Suprapubic skin (tissue), 4 donors: ENCODE measurements at places on chromosomes 13 and 19. TPM values are rescaled to one million over a fixed set of nuclear protein-coding genes. Genes with fewer than 3 reads are reported as not detected.

The STARD13 gene
- 31.4 TPM for total RNA-seq

The MLLT1 gene
- total RNA-seq, result 22.5 TPM

The ADAMTS10 gene
- total RNA-seq, result 7.6 TPM

The PNMA8A gene
- 0.72 TPM for total RNA-seq

The TMC4 gene
- 10.6 TPM for total RNA-seq

The KLK5 gene
- 299 TPM for total RNA-seq

The PRR22 gene
- total RNA-seq, result 2.0 TPM

DNA sequence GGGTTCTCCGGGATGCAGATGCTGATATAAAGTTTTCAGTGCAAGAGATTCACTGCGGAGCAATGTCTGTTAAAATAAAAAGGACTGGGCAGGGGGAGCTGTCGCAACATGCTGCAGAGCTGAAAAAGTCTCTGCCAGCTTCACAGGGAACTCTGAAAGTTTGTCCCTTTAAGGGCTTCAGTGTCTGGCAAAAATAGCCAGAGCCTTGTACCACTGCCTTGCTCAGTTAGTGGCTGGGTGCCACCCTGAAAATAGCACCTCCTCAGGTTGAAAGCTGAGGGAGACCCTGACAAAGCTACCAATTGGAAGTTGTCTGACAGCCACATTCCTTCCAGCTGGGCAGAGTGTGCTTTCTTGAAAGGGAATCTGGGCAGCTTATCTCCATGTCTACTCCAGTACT is 3.0 kb upstream of the NDFIP2 start:
- no peaks in the 10 kb centered on the region for H3K27me3 ChIP-seq
- DNase-seq, result no peak
- no peak overlapping the region for H3K27ac ChIP-seq
- no peak overlapping the region for H3K4me3 ChIP-seq

DNA sequence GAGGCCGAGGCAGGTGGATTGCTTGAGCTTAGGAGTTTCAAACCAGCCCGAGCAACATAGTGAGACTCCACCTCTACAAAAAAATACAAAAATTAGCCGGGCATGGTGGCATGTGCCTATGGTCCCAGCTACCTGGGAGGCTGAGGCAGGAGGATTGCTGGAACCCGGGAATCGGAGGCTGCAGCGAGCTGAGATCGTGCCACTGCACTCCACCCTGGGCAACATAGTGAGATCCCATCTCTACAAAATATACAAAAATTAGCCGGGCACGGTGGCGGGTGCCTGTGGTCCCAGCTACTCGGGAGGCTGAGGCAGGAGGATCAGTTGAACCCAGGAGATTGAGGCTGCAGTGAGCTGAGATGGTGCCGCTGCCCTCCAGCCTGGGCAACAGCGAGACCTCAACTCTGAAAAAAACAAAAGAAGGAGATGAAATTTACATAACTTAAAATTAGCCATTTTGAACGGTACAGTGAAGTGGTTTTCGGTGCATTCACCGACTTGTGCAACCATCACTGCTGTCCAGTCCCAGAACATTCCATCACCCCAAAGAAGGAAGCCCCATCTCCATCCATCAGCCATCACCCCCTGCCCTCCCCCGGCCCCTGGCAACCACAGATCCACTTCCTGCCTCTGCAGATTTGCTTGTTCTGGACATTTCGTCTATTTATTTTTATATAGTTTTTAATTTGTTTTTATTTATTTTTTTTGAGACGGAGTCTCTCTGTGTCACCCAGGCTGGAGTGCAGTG is 1.6 kb upstream of the AZU1 start:
- no peaks in the 10 kb centered on the region for H3K36me3 ChIP-seq
- H3K27ac ChIP-seq, result no peak overlapping the region
- no peak for DNase-seq
- H3K4me3 ChIP-seq, result no peak overlapping the region
- H3K27me3 ChIP-seq, result peaks cover 46% of the 10 kb centered on the region
- H3K4me1 ChIP-seq, result peaks cover 24% of the 10 kb centered on the region

GRCh38 chr19:33252418-33252962 is 26.8 kb upstream of the SLC7A10 start:
- no peak overlapping the region for H3K27ac ChIP-seq
- peaks cover 9% of the 10 kb centered on the region for H3K27me3 ChIP-seq
- H3K36me3 ChIP-seq, result no peaks in the 10 kb centered on the region
- peaks cover 9% of the 10 kb centered on the region for H3K4me1 ChIP-seq

GRCh38 chr19:1713170-1713569 is 40.1 kb upstream of the ONECUT3 start:
- no peak overlapping the region for H3K27ac ChIP-seq
- no peaks in the 10 kb centered on the region for H3K4me1 ChIP-seq
- DNase-seq, result no peak
- no peaks in the 10 kb centered on the region for H3K36me3 ChIP-seq
- peaks cover 65% of the 10 kb centered on the region for H3K27me3 ChIP-seq

DNA sequence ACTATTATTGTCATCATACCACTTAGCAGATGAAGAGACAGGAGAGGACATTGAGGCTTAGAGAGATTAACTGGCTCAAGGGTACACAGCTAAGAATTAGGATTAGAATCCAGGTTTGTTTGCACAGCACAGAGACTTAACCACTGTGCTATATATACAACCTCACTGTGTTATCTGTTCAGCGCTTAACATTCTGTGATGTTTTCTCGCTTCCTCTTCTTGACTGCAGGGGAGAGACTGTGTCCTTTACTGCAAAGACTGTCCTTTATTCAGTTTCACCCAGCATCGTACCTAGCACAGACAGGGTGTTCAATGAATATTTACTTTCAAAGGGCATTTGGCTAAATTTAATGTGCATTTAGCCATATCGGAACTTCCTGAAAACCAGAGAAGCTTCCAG is 54.9 kb upstream of the PCDH8 start:
- no peak for DNase-seq
- H3K27me3 ChIP-seq, result peaks cover 15% of the 10 kb centered on the region
- H3K4me1 ChIP-seq, result no peaks in the 10 kb centered on the region

DNA sequence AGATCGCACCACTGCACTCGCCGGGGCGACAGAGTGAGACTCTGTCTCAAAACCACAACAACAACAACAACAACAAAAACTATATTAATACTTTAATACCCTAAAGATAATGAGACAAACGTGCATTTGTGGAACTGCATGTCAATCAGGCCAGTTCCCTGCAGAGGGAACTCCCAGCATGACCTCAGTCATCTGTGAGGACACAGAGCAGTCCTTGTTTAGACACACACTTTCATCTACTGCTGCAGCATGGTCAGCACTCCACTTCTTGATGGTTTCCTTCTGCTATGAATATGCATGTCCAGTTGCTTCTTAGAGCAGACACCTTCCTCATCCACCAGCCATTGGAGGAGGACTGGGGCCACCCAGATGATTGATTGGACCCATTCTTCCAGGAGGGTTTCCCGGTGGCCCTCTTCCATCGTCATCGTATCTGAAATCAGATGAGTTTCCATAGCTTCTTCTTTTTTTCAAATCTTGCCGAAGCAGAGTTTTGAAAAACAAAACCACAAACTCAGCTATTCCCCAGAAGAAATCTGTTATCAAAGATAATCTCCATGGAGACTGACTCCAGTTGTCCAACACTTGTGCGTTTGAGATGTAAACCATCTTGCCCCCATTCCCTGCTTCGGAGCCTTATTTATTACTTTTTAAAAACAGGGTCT is 26.5 kb downstream of the ZNF607 start:
- peaks cover 14% of the 10 kb centered on the region for H3K36me3 ChIP-seq
- H3K27ac ChIP-seq, result no peak overlapping the region
- no peaks in the 10 kb centered on the region for H3K27me3 ChIP-seq
- H3K4me1 ChIP-seq, result peaks cover 9% of the 10 kb centered on the region
- no peak overlapping the region for H3K4me3 ChIP-seq

GRCh38 chr19:16508546-16508945 is 12.4 kb downstream of the C19orf44 start:
- H3K27me3 ChIP-seq, result no peaks in the 10 kb centered on the region
- peak overlapping the region; percentile 81 for H3K27ac ChIP-seq
- H3K4me3 ChIP-seq, result no peak overlapping the region
- DNase-seq, result no peak
- H3K4me1 ChIP-seq, result peaks cover 6% of the 10 kb centered on the region

DNA sequence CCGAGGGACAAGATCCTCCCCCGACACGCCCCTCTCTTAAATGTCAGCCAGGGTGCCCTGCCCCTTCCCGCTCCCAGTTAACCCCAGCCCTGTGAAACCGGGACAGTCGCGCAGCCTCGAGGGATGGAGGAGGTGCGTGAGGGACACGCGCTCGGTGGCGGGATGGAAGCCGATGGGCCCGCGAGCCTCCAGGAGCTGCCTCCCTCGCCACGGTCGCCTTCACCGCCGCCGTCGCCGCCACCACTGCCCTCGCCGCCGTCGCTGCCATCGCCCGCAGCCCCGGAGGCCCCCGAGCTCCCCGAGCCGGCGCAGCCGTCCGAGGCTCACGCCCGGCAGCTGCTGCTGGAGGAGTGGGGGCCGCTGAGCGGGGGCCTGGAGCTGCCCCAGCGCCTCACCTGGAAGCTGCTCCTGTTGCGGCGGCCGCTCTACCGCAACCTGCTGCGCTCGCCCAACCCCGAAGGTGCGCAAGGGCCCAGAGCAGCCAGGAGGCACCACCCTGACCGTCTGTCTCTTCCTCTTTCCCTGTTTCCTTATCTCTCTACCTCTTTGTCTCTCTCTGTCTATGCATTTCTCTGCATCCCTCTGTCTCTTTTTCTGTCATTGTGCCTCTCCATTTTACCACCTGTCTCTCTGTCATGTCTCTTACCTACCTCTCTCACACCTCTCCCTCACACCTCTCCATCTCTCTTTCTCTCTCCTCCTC is at the start of gene NCCRP1:
Gene NCCRP1, plus strand, starts transcription at position 105 of the 703 bp plus-strand sequence. Its CDS starts 19 bp downstream, at position 124.
- H3K4me3 ChIP-seq, result peak within 1 kb of the TSS; percentile 33
- no peaks in the 10 kb centered on the region for H3K36me3 ChIP-seq
- no peak for DNase-seq
- peak within 1 kb of the TSS; percentile 36 for H3K27ac ChIP-seq

DNA sequence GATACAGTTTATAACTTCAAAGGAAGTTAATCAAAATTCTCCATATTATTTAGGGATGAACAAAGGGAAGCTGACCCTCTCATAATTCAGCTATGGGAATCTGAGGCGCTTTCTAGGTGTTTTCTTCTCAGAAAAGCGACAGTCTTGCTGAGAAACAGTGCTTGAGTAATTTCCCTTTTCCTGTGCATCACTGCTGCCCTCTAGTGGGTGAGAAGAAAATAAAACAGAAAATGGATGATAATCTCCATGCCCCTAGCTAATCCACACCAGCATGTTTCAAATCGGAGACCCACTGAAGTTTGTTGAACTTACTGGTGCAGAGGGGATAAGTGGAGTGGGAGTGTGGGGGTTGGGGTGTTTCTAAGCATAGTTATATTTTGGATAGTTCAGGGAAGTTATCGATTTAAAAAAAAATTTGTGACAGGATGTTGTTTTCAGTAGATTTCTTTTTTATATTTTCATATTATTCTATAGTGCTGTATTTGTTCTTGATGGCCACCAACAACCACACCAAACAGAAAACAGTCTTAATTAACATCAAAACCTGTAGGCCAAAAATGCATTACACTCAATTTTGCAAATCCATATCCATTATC is 21.4 kb downstream of the LCP1 start:
- no peaks in the 10 kb centered on the region for H3K27me3 ChIP-seq
- no peak for DNase-seq
- H3K4me1 ChIP-seq, result peaks cover 4% of the 10 kb centered on the region
- no peaks in the 10 kb centered on the region for H3K36me3 ChIP-seq
